ENCODE measurements at places on chromosomes 3 and 15.

GRCh38 chr15:82030176-82030575, 15.6 kb downstream of the MEX3B start:
- no peak for DNase-seq

GRCh38 chr3:115190747-115191146, 43.7 kb upstream of the ZBTB20 start:
- DNase-seq = no peak

DNA sequence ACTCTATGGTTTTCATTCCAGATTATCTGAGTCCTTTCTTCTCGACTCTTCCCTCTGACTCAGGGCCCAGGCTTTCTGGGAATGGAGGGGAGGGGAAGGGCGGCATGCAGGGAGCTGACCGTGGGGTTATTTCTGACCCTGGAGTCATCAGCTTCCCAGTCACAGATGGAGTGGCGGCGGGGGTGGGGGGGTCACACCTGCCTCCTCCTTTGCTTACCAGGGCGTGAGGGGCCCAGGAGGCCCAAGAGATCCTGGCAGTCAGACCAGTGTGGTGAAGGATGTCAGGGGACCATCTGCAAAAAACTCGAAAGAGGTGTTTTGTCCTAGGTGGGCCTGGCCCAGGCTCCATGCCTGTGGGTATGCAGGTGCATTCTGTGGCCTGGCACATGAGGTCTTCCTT, 996 bp upstream of the XIRP1 start:
- DNase-seq = peak; percentile 27

DNA sequence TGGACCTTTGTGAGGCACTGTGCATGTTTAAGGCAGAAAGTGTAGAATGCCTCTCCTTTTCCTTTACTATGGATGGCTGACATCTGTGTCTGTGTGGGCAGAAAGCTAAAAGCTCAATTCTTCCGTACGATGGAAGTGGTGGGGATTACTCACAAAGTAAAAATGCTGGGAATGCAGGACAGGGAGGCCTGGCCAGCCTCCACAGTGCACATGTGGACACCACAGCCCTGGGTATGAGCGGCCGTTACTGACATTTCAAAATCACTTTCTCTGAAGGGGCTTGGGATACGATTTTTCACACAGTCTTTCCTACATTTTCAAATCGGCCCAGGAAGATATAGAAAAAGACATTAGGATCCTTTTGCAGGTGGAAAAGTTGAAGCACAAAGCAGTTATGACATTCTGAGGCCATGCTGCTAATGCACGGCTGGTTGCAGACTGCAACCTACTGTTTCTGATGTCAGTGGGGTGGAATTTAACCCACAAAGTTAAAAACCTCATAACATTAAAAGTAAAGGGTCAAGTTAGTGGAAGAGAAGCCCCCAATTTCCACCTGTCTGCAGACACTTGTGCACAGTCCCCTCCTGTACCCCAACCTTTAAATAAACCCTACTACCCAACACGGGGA, 27.9 kb downstream of the EHD4 start:
- DNase-seq = peak; percentile 92

- no peak for DNase-seq
Measured at GRCh38 chr3:190902292-190902691, 39.8 kb upstream of the GMNC start.

GRCh38 chr15:78951841-78952238, 7.0 kb upstream of the CTSH start:
- DNase-seq = peak; percentile 31

DNA sequence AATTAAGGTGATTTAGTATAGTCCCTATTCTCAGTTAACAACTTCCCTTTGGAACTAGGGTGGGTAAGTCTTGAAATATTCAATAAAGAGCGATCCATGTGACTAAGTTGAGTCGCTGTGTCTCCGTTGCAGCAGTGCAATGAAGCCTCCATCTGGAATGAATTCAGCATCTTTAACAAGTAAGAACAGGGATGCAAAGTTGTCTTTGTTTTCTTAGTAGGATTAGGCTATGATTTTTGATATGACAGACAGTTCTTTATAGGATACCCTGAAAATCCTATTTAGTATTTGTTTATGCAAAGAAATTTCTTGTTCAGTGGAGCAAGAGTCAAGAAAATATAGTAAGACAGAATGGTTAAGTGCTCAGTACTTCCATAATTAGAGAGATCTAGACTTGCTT, 52.7 kb downstream of the RBMS3 start:
- DNase-seq = peak; percentile 26

DNA sequence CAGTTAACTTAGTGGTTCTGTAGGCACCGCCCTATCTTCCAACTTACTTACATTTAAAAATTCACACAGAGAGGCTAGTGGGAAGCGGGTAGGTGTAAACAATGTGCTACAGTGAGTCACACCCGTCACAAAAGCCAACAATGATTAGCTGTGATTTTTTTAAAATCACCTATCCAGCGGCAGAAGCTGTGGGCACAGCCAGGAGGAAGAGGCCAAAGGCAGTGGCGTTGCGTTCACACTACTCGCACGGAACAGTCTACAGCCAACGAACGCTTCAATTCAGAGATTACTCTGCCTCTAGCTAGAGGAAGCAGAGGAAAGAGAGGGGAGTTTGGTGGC, 2.5 kb upstream of the NLGN1 start:
- DNase-seq = peak; percentile 23

GRCh38 chr3:1883534-1883933, 215.1 kb upstream of the CNTN4 start:
- no peak for DNase-seq

DNA sequence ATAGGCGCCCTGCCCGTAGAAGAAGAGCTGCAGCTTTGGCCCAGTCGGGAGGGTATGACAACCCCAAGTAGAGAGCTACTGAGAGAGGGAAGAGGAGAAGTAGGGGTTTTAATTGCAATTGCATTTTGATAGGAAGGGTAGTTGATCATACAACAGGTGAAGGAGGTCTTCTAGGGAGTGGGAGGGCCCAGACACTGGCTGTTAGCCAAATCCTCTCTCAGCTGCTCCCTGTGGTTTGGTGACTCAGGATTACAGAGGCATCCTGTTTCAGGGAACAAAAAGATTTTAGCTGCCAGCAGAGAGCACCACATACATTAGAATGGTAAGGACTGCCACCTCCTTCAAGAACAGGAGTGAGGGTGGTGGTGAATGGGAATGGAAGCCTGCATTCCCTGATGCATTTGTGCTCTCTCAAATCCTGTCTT, 408.9 kb upstream of the THBS1 start:
- peak; percentile 96 for DNase-seq

- peak; percentile 76 for DNase-seq
Measured at GRCh38 chr3:185659942-185660921, 74.1 kb downstream of the SENP2 start.

GRCh38 chr15:25060996-25061620, 106.3 kb downstream of the SNRPN start:
- DNase-seq = no peak

DNA sequence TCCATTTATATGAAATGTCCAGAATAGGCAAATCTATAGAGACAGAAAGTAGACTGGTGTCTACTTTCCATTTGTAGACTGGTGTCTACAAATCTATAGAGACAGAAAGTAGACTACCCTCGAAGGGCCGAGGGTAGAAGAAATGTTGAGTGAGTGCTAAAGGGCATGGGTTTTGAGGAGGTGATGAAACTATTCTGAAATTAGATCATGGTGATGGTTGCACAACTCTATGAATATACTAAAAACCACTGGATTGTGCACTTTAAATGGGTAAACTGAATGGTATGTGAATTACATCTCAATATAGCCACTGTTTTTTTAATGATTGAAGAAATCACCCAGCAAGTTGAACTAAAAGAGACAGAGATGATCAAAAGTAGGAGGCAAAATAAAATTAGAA, 27.9 kb downstream of the TP53BP1 start:
- DNase-seq = peak; percentile 89
